ENCODE measurements at places on chromosomes 13 and 19.

GRCh38 chr13:73556902-73557301 lies 498.1 kb downstream of the KLF5 start:
- DNase-seq, result no peak

DNA sequence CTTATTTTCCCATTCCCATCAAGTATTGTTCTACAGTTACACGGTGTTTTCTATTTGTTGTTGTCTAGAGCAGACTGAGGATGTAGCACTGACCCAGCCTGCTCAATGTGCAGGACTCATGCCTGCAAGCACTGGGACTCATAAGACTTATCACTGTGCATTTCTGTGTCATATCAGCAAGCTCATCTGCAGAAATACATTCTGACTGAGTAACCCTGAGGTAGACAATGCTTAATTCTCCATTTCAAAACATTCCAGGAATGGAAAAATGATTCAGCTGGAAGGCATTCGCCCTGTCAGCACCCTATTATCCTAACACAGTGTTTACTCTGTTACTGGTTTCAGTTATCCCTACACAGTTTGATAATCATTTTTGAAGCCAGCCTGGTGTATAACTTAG lies 2506.4 kb downstream of the PCDH9 start:
- no peak for DNase-seq

- DNase-seq, result no peak
These were observed 12.9 kb downstream of the VSTM2B start for GRCh38 chr19:29538651-29539050.

DNA sequence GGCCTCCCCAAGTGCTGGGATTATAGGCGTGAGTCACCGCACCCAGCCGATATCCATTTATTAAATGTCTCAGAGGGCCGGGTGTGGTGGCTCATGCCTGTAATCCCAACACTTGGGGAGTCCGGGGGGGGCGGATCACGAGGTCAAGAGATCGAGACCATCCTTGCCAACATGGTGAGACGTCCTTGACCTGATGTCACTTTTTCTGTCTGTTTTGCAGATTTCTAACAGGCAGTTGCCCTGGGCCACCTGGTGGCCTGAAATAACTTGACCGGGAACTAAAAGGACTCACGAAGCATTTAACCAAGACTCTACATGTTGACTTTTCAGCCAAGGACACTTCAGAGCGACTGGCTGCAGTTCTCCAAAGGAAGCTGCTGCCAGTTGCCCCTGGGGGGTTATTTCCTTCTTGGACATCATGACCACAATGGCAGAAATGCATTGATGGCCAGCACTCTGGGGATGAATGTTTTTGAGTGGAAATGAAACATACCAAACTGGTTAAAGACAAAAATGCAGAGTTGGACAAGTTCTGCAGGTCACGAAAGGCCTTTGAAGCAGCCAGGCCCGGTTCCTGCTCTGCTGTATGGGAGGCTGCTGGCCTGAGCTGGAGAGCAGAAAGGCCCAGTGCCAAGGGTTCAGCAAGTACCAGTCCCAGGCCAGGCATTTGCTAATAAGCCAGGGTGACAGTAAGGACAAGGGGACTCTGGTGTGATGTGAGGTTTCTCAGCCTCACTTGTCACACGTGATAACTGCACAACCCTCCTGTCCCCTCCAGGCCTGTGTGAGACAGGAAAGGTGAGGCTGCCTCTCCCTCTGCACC lies 8.3 kb downstream of the ZNF837 start:
- no peak for DNase-seq

DNA sequence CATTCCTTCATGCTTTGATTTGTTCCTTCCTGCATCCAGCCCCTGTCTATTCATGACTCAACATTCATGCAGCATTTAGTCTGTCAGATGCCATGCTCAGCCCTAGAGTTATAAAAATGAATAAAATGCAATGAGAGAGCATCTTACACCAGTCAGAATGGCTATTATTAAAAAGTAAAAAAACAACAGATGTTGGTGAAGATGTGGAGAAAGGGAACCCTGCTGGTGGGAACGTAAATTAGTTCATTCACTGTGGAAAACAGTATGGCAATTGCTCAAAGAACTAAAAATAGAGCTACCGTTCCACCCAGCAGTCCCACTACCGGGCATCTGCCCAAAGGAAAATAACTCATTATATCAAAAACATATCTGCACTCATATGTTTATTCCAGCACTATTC lies 70.0 kb upstream of the GTF3A start:
- no peak for DNase-seq

GRCh38 chr19:35478794-35479677 lies 11.2 kb downstream of the KRTDAP start:
- no peak for DNase-seq

DNA sequence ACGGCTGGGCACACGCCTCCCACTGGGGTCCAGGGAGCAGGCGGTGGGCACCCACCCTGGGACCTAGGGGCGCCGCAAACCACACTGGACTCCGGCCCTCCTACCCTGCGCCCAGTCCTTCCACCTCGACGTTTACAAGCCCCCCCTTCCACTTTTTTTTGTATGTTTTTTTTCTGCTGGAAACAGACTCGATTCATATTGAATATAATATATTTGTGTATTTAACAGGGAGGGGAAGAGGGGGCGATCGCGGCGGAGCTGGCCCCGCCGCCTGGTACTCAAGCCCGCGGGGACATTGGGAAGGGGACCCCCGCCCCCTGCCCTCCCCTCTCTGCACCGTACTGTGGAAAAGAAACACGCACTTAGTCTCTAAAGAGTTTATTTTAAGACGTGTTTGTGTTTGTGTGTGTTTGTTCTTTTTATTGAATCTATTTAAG lies 1.6 kb downstream of the JUNB start:
- DNase-seq, result no peak

DNA sequence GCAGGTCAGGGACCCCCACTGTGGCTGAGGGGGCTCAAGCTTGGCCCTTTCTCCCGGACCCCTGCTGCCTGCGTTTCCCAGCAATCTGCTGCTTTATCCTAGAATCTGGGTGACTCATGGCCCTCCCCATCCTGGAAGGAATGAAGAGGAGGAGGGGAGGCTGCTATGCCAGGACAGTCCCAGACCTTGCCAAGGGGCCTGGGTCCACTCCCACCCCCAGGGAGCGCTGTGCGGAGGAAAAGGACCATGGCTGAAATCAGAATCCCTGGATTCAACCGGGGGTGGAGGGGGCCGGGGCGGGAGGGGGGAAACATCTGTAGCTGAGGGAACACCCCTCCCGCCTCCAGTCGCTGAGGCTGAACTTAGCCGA lies 20.5 kb downstream of the ZNF114 start:
- no peak for DNase-seq

DNA sequence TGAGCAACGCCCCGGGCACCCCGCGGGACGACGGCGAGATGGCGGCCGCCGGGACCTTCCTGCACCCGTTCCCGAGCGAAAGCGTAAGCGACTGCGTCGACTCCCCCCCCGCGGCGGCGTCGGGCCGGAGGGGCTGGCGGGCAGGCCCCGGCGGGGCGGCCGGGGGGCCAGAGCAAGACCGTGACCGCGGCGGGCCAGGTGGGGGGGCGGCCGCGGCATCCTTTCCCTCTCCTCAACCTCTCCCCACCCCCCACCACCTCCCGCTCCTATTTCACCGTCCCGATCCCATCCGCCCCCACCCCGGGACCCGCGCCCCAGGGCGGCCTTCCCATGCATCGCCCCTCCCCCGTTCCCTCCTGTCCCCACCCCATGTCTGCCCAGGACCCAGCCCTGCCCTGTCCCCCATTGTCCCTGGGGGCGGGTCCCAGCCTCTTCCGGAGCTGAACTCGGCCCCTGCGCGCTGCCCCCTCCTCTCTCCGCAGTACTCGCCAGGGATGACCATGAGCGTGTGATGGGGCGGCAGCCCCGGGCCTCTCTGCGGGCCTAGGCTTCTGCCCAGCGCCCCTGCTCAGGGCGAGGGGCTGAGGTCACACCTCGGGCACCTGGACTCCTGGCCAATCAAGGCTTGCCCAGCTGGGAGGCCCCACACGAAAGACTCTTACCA lies 4.1 kb downstream of the ISYNA1 start:
- no peak for DNase-seq

DNA sequence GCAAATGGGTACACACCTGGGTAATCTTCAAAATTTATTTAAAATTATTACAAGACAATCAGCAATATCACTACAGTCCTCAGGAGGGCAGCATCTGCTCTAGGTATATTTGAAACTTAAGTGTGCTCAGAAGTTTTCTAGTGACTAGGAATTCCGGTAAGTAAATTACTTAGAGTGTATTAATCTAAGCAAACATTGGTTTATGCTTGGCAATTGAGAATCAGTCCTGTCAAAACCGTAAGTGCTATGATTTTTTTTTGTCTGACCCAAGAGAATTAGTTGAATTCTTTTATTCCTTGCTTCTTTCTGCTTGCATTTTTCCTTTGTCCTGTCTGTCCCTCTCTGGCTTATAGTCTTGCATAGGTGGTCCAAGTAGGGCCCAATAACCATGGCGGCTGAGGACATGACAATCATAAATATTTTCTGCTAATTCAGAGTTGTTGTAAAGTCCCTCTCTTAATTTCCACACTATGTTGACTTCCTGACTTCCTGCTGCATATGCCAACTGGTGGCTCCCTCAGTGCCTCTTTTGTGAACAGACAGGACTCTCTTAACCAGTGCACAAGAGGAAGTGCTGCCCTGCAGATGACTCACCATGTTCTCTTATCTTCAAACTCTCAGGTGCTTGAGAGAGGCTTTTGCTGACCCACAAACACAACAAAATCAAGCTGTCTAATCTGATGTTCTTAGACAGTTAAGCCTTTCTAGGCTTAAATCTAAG lies 82.2 kb downstream of the SLAIN1 start:
- DNase-seq, result peak; percentile 7

DNA sequence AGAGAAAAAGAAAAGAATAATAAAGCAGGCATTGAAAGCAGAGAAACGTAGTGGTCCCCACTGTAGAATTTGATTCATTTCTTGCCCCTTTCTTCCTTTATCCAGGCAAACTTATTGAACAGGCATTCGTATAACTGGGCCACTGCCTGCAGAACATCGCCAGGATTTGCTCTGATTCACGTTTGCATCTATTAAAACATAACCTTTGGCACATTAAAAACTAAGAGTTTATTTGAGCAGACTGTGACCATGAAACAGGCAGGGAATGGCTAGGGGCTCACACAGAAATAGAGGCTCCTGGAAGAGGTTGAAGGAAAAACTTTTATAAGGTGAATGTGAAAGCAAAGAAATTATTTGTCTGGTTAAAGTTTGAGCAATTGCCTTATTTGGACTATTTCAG lies 12.5 kb upstream of the SUPT20H start:
- no peak for DNase-seq

- DNase-seq, result no peak
These were observed 19.3 kb downstream of the CCNE1 start for GRCh38 chr19:29831041-29831548.

- DNase-seq, result no peak
These were observed 6.5 kb upstream of the SLC44A2 start for GRCh38 chr19:10618846-10619245.

GRCh38 chr19:41994994-41995958 lies 1.2 kb upstream of the ATP1A3 start:
- DNase-seq, result no peak

GRCh38 chr13:50682002-50682401 lies 161.5 kb downstream of the DLEU7 start:
- no peak for DNase-seq

DNA sequence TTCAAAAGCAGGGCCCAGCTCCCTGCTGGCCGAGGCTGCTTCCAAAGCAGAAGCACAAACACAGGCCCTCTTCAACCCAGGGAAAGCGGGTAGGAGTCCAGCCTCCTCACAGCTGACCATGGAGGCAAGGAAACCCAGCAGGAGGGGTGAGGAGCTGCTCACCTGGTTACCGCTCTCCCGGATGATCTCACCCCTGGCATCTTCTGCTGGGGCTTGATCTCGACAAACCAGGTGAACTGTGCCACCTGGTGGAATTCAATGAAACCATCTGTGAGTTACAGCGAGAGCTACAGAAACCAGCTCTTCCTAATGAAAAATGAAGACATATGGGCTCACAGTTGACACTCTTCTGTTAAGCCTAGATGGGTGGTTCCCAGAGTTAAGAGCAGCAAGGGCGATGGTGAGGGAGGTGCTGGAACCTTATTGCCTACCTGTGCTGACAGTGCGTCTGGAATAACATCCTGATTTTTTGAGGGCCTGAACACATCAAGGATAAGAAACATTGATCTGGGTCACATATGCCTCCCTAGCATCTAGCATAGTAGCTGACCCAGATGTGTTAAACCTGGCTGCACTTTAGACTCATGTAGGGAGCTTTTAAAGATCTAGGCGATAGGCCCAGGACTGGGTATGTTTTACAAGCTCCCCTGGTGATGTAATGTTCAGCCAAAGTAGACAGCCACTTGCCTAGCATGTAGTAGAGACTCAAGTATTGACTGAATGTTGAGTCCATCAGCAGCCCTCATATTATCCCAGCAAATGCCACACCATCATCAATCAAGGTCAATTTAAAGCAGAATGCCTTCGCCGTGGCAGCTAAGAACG lies 6.1 kb downstream of the DHRS12 start:
- peak; percentile 46 for DNase-seq

DNA sequence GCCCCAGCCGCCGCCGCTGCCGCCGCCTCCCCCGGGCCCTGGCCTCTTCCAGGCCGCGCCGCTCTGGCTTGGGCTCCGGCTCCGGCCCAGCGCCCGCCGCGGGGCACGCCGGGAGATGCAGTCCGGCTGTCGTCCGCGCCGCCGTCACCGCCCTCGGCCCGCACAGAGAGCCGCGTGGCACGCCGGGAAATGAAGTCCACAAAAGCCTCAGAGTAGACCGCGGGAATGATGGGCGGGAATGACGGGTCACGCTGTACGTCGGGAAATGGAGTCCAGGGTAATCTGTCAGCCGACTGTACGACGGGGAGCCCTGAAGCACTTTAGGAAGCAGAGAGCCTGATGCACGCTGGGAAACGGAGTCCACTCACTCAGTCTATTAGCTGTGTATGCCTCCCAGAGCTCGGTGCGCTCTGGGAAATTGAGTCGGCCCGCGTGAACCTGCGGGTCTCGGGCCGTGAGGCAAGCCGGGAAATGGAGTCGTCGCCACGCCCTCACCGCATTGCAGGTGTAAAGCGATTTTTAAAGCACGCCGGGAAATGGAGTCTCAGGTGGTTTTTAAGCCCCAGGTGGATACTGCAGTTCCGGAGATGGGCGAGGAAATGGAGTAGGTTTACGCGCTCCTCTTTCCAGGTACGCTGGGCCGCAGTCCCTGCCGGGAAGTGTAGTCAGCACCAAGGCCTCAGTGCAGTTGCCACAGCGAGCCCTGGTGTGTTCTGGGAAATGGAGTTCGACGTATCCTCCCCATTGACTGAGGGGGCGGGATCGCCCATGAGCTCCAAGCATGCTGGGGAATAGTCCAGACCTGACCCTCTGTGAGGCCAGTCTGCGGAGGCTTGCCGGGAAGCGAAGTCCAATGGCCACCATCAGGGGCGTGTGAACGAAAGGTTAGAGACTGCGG lies at the start of gene GSK3A:
GSK3A (minus strand) TSS at position 91 of the 898 bp plus-strand sequence. CDS start 137 bp downstream, outside the sequence.
- peak; percentile 96 for DNase-seq

- no peak for DNase-seq
These were observed 888 bp downstream of the NOTCH3 start for GRCh38 chr19:15199661-15200552.

GRCh38 chr13:80778297-80778696 lies 437.4 kb upstream of the SPRY2 start:
- no peak for DNase-seq

- no peak for DNase-seq
These were observed 57.0 kb downstream of the COL4A2 start for GRCh38 chr13:110364081-110364480.
